ENCODE measurements at places on chromosomes 1 and 21.

GRCh38 chr1:108016451-108016920, 51.5 kb upstream of the VAV3 start:
- DNase-seq, result peak; percentile 92

- DNase-seq, result no peak
These were observed 5.0 kb downstream of the FAF1 start for GRCh38 chr1:50955116-50955515.

GRCh38 chr1:167190747-167191237, 29.9 kb upstream of the POU2F1 start:
- DNase-seq, result no peak

DNA sequence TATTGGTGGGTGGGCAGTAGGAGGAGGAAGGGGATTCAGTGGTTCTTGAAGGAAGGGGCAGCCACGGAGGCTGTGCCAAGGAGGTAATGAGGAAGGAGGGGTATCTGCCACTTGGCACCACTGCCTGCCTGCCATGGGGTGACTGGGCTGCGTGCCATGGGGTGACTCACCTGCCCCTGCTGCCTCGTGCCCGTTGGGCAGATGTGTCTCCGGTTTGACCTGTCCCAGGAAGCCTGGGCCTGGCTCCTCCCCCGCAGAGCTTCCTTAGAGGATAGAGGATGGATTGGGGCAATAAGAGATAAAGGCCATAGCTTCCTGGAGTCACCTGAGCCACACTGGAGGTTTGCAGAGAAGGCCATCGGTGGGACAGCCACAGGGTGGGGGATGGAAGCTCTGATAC, 1.7 kb downstream of the PADI3 start:
- peak; percentile 96 for DNase-seq

GRCh38 chr1:160075836-160076235, 5.5 kb upstream of the KCNJ9 start:
- DNase-seq, result no peak

DNA sequence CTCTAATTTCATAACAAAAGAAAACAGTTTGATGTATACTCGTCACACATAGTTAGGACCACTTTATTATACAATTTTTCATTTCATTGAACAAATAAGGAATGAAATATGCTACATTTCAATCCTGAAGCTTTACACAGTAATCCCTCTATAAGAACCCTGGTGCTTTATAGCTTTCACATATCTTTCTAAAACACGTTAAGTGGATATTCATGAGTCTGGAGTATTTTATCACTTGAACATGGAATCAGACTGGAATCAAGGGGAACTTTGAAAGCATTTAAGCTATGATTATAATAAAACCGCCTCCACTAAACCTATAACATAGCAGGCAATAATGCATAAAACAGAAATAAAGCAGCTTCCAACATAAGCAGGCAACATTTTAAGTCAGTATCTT, 476.6 kb downstream of the COL11A1 start:
- DNase-seq, result no peak

DNA sequence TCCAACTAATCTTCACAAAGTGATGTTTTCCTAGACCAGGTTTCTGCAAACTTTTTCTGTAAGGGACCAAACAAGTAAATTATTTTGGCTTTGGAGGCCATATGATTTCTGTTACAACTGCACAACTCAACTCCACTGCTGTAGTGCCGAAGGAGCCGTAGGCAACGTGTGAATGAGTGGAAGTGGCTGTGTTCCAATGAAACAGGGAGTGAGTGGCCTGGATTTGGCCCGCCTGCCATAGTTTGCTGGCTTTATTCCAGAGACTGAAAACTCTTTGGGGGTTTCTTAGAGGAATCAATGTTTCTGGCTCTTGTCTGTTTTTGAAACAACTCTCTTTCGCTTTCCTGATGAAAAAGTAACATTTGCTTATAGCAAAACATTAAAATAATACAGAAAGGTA, 12.6 kb upstream of the ACTL8 start:
- peak; percentile 24 for DNase-seq

DNA sequence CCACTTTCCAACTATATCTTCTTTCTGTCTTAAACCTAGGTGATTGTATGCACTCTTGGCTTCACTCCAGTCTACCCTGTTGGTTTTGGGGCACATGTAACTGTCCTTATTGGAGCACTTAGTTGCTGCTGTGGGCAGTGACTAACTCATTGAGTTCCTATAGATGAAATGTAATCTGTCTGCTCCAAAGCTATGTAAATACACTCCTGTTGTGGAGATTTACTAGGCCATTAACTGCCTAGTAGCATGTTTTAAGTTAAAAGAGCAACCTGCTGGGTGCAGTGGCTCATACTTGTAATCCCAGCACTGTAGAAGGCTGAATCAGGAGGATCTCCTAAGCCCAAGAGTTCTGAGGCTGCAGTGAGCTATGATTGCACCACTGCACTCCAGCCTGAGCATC, 137.6 kb downstream of the ZMYM4 start:
- DNase-seq, result no peak

DNA sequence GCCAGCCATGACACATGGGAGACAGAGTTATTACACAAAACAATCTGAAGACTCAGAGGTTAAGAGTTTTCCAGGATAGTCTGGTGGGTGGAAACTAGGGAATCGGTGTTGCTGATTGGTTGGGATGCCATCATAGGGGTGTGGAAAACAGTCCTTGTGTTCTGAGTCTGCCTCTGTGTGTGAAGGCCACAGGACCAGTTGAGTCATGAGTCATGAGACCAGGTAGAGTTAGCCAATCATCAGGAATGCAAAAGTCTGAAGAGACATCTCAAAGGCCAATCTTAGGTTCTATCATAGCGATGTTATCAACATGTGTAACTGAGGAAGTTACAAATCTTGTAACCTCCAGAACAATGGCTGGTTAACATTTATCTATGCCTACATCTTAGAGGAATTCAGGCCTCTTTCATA, 49.7 kb upstream of the NEK7 start:
- peak; percentile 72 for DNase-seq

DNA sequence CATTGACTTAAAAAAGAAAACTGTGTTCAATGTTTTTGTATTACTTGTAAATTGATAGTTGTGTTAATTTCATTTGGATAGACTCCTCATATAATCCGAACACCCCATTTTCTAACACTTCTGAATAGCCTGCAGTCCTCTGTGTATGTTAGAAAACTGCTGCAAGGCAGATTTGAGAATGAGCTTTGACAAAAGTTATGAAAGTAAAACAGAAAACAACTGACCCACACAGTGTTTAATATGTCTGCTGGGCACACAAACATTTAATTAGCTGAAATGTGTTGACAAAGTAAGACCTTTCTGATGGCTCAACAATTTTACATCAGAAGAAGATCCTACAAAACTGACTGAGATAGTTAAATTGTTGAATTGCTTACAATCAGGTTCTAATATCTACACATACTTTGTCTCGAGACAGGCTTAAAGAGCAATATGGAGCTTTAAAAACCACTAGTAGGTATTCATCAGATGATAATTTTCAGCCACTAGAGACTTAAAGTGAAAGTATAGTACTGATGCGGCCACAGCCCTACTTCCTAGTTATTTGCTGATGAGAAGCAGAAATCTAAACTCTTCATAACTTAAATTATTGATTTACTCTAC, 40.0 kb upstream of the PRMT6 start:
- peak; percentile 5 for DNase-seq
